Mesothelial cell of epicardium (in vitro differentiated cells): ENCODE measurements at places on chromosomes 7 and 10.

DNA sequence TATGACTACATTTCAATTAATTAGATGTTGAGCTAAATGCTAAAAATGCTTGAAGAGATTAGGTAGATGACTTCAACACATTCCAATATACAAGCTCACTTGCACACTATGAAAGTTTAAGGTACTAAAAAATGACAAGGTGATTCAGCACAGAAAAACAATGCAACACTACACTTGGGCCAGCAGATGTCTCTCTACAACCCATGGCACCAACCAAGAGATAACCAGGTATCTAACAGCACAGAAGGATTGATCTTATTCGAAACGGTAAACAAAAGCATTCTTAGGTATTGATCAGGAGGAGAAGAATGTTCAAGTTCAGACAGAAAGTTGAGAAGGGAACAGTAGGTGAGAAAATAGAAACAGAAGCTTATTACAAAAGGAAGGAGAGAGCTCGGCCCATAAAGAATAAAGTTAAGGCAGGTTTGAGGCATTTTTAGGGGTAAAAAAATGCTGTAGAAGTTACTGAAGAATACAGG lies 248.2 kb upstream of the KLF14 start:
- no peak for DNase-seq

GRCh38 chr10:23193435-23194074 lies 1.4 kb downstream of the PTF1A start:
- DNase-seq: no peak

- no peak for DNase-seq
Observed at GRCh38 chr7:53094827-53095226, 59.4 kb downstream of the POM121L12 start.

- no peak for DNase-seq
Observed at GRCh38 chr10:95505641-95506040, 55.5 kb downstream of the SORBS1 start.

- DNase-seq: no peak
Observed at GRCh38 chr7:42242381-42242780, 5.4 kb upstream of the GLI3 start.
